ENCODE measurements at places on chromosomes 3 and 15.

DNA sequence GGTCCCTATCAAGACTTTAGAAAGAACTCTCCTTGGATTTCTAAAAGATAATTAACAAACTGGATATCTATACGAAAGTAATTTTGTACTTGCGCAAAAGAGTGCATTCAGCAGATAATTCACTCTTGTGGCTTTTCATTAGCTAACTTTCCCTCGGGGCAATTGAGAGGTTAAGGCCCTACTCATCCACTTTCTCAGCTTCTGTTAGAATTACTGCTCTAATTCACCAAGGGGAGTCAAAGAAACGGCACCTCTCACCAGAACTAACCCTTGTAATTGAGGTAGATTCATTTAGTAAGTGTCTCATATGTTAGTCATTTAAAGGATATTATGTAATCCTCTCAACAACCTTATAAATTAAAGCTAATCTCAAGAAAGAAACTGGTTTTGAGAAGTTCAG is 22.5 kb upstream of the MB21D2 start:
- DNase-seq, result no peak

- no peak for DNase-seq
Observed at GRCh38 chr3:60980342-60980692, 270.9 kb downstream of the FHIT start.

DNA sequence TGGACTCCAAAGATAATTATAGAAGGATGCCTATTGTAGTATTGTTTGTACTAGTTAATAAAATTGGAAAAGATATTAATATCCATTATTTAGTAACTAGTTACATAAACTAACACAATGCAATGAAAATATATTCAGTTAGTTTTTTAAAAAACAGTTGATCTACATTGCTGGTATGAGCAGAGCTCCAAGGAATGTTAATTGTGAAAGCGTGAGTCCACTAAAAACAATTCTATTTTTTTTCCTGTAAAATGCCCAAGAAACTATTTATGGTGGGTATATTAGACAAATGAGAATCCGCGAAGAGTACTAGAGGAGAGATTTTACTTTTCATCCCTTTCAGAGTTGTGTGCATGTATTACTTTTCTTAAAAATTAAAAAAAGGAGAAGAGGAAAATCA is 104.3 kb downstream of the MCTP2 start:
- no peak for DNase-seq

DNA sequence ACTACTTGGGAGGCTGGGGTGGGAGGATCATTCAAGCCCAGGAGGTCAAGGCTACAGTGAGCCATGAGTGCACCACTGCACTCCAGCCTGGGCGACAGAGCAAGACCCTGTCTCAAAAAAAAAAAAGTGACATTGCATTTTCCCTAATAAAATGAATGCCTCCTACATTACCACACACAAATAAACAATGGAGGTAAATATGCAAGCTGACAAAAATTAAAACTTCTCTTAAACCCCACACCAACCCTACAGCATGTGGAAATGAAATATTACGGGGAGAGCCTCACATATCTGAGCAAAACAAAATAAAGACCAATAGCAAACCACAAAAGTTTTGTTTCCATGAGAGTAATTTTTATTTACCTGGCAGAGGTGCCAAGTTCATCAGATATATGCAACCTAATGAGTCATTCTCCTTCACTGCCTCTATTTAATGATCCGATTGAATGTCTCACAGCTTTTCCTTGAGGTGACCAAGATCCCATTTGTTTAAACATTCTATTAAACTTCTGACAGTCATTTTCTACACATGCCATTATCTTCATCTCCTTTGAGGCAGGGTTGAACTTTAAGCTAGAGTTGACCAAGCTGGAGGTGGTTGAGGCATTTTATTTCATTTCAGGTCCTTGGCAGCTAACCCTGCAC is 9.4 kb upstream of the CAV3 start:
- no peak for DNase-seq

GRCh38 chr3:10522646-10523303 is 17.4 kb upstream of the ATP2B2 start:
- peak; percentile 18 for DNase-seq

All from stimulated activated CD8-positive, alpha-beta memory T cell treated with anti-CD3 and anti-CD28 coated beads, Interleukin-4, amount 100 ng/mL, for 48 hours (primary cell).